AML-193 (cell line): ENCODE measurements at places on chromosomes 1 and 21.
A peak's percentile ranks its signal among the peaks of the same experiment; 100 is the strongest.

- DNase-seq = no peak
Observed at GRCh38 chr1:7177438-7178146, 392.3 kb downstream of the CAMTA1 start.

DNA sequence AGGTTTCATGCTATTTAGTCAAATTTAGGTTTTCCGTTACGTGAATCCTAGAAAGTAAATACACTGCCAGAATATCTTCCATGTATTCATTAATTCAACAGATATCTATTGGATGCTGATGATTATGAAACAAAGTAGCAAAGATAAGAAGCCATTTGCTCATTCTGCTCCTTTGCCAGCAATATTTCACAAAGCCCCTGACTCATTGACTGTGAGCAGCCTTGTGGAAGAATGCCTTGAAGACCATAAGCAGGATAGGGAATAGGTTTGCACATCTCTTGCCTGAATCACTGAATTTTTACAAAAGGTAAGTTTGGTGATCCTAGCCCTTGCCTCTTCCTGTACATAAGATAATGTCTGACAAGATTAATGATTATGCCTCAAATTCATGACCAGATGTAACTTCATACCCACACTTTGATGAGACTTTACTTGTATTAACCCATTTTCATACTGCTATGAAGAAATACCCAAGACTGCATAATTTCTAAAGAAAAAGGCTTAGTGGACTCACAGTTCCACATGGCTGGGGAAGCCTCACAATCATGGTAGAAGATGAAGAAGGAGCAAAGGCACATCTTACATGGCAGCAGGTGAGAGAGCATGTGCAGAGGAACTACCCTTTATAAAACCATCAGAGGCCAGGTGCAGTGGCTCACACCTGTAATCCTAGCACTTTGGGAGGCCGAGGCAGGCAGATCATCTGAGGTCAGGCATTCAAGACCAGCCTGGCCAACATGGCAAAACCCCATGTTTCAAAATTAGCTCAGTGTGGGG lies 1.6 kb upstream of the PIGK start:
- no peak for DNase-seq

- no peak for DNase-seq
Observed at GRCh38 chr21:40053007-40053406, 185.8 kb downstream of the PCP4 start.

GRCh38 chr1:192489748-192490147 lies 85.8 kb upstream of the RGS1 start:
- DNase-seq = peak; percentile 13

DNA sequence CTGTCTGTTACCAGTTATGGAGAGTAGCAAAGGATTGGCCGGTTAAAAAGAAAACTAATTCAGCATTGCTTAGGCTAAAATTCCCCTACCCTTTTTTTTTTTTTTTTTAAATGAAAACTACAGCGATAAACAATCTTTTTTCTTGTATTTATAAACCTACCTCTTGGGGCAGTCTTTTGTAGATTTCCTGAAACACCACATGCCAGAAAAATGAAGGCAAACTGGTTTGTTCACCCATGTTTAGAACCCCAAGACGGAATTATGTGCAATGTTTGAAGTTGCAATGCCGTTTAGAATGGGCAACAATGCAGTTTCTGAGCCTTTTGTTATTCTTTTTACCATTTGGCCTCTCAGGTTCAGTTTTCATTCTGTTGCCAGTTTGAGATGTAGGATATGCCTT lies 59.1 kb downstream of the PRDM2 start:
- DNase-seq = no peak

GRCh38 chr1:23825762-23826522 lies 713 bp upstream of the HMGCL start:
- no peak for DNase-seq

- no peak for DNase-seq
Observed at GRCh38 chr1:37666241-37666867, 26.0 kb upstream of the CDCA8 start.

- no peak for DNase-seq
Observed at GRCh38 chr1:217135987-217136894, 413.0 kb upstream of the ESRRG start.

GRCh38 chr1:186900539-186901237 lies 71.9 kb downstream of the PLA2G4A start:
- no peak for DNase-seq

GRCh38 chr1:161728376-161729226 lies 7.3 kb downstream of the FCRLB start:
- DNase-seq = no peak

DNA sequence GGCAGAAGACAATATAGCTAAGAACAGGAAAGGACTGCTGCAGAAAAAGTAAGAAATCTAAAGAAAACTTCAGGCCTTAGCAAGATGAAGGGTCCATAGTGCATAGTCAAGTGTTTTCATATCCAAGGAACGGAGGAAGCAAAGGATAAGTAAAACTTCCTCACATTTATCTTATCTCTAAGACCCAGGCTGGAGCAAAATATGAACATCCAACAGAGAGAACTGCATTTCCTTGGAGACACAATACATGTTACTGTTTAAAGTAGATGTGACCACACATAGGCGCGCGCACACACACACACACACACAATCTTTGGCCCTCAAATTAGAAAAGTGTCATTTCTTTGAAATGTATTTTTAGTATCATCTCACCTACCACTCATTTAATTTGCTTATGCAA lies 66.7 kb downstream of the TTLL7 start:
- no peak for DNase-seq

GRCh38 chr1:232319072-232319471 lies 310.9 kb downstream of the SIPA1L2 start:
- DNase-seq = no peak

- DNase-seq = no peak
Observed at GRCh38 chr1:173093691-173094445, 43.1 kb upstream of the TNFSF18 start.

DNA sequence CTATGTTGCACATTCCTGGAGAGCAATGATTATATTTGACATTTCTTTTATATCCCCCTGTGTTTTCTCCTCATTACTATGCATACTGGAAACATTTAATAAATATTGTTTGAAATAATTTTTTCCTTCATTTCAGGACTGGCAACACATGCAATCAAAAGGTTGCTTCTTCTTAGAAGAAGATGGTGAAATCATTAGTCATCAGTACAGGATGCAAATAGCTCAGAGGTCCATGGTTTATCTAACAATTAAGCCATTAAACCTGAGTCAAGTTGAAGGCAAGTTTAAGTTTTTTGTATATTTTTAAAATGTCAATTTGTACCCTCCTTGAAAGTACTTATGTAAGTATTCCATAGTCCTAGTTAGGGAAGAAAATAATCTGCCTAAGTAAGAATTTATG lies 22.5 kb downstream of the EFCAB7 start:
- peak; percentile 11 for DNase-seq

DNA sequence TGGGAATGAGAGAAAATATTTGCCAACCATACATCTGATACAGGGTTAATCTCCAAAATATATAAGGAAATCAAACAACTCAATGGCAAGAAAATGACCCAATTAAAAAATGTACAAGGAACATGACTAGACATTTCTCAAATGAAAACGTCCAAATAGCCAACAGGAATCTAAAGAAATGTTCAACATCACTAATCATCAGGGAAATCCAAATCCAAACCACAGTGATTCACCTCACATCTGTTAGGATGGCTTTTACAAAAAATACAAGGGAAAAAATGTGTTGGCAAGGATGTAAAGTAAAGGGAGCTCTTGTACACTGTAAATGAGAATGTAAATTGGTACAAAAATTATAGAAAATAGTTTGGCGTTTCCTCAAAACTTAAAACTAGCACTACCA lies 54.7 kb upstream of the ZRANB2 start:
- DNase-seq = no peak

DNA sequence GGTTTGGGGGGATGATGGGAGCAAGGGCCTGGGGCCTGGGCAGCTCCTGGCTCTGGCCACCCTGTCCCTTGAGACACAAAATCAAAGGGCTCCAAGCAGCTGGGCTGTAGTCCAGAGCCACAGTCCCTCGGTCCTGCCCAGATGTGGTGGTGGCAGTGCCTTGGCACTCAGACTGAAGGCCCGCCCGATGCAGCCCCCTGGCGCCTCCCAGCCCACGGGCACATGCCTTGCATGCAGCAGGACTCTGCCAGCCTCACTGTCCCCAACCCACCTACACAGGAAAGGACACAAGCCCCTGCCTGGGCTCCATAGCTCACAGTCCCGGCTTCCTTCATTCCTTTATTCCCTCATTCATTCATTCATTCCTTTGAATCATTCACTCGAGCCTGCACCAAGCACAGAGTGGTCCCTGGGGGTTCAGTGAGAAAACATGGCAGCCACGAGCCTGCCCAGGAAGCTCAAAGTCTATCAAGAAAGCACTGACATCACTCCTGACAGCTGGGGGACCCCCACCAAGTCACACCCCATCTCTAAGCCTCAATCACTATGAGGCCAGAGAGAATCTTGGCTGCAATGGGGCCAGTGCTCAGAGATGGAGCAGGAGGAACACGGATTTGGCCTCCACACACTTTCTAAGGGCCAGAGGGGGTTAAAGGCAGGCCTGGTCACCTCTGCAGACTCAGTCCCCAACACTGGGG lies 5.8 kb downstream of the SDC3 start:
- no peak for DNase-seq

GRCh38 chr1:180967558-180967957 lies 54.9 kb downstream of the KIAA1614 start:
- DNase-seq = no peak

DNA sequence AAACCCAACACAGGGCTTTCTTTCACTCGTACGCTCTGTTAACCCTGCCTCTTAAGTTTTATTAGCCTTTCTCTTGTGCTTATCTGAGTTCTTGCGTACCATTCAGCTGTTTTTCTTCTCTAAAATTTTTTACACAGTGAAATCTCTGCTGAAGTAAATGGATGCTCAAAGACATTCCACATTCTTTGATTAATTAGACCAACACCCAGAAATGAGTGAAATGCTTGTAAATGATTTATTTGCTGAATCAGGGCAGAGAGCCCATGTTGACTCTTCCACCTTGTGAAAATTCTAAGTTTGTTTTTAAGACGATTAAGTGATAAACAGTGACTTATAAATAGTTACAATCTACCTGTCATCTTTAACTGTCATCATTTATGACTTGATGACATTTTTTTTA lies 156.7 kb downstream of the ACTL8 start:
- no peak for DNase-seq

DNA sequence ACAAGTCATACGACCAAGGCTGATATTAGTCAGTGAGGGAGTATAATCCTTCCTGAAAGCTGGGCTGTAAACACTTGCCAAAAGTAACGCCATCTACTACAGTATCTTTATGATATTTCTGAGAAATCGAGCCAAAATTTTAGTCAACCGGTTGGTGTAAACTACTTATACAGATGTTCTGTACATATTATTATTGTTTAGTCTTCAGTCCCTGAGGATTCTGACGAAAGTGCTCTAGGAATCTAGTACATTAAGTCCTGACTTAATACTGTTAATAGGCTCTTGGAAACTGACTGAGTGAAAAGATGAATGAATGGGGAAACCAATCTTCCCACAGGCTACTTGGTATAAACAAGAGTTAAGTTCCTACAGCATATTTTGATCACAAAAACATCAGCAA lies 274.3 kb downstream of the USP25 start:
- no peak for DNase-seq

DNA sequence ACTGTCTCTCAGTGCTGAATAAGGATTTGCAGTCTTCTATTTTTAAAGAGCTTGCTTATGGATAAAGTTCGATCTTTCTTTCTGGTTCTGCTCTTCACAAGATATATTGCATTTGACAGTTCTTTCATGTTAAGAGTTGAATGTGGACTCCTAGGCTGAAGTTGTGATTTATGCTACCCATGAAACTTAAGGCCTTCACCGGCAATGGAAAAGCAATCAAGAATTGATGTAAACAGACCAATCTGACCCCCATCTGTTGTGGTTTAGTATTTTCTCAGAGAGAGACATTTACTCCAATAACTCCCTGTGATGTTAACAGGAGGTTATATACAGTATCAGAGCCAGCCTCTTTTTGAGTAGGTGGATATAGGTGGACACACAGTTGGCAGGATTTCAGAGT lies 165.8 kb downstream of the PAPPA2 start:
- DNase-seq = no peak

GRCh38 chr1:67679691-67680090 lies 5.3 kb upstream of the GADD45A start:
- no peak for DNase-seq

DNA sequence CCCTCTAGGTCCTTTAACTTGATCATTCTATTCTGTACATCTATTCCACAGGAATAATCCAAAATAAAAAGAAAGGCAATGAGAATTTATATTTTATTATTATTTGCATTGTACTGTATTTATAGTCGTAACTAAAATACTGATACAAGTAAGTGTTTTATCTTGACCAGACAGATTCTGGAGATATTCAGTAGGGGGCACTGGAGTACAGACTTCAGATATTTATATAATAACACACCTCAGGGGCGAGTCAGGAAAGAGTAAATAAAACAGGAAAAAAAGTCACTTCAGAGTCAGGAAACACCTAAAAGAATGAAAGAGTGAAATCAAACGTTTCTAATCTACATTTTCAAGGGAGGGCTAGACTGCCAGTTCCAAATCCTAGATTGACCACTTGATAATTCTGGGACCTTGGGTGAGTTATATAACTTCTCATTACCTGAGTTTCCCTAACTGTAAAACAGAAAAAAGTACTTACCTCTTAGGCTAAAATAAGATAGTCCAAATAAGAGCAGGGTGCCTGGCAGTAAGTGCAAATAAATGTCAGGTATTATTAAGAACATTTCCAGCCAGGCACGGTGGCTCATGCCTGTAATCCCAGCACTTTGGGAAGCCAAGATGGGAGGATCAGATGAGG lies 31.1 kb upstream of the MTF1 start:
- peak; percentile 21 for DNase-seq

DNA sequence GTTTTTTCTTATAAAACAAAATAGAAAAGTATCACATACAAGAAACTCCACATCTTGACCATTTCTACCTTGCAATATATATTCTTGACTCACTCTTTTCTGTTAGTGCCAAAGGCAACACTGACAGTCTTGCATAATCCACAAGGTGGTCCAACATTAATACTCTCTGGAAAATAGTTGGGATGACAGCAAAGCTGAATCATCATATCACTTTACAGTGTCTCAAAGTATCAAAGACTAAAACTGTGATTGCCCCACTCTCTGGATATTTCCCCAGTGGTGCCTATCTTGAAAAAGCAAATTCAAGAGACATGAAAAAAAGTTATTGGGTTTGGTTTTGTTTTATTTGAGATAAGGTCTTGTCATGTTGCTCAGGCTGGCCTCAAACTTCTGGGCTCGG lies 14.6 kb upstream of the TGFBR3 start:
- DNase-seq = no peak
